Naive thymus-derived CD4-positive, alpha-beta T cell (primary cell): ENCODE measurements at places on chromosomes 4 and X. TPM values are rescaled to one million over a fixed set of nuclear protein-coding genes. Genes with fewer than 3 reads are reported as not detected.

- DNase-seq, result no peak
- no peaks in the 10 kb centered on the region for H3K27me3 ChIP-seq
- no peak overlapping the region for H3K27ac ChIP-seq
- H3K4me1 ChIP-seq, result no peaks in the 10 kb centered on the region
- H3K36me3 ChIP-seq, result no peaks in the 10 kb centered on the region
These were observed 500.1 kb downstream of the PCDH19 start for GRCh38 chrX:99909946-99910345.

Gene SLC4A4
- 1.2 TPM for total RNA-seq

DNA sequence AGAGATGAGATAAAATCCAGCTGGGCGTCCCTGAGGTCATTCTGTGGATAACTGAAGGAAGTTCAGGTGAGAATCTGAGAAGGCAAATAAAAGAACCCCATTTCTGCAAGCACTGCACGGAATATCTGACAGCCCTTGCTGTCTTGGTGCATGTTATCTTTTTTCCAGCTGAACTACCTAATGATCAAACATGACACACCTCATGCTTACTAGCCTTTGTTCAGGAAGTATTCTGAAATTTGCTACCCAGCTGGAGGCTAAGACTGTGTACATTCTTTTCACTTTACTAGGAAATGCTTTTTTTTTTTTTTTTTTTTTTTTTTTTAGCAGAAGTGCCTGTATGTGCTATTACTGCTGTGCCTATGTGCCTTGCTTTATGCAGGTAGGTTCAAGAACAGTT lies 718.1 kb downstream of the SMARCA1 start:
- no peaks in the 10 kb centered on the region for H3K36me3 ChIP-seq
- H3K27me3 ChIP-seq, result no peaks in the 10 kb centered on the region
- no peak overlapping the region for H3K4me3 ChIP-seq
- no peak for DNase-seq

GRCh38 chr4:184769141-184769765 lies 35.4 kb upstream of the CENPU start:
- peaks cover 36% of the 10 kb centered on the region for H3K36me3 ChIP-seq
- no peaks in the 10 kb centered on the region for H3K4me1 ChIP-seq
- no peak overlapping the region for H3K27ac ChIP-seq
- H3K4me3 ChIP-seq, result no peak overlapping the region
- no peak for DNase-seq
- H3K27me3 ChIP-seq, result no peaks in the 10 kb centered on the region

GRCh38 chr4:38461342-38461741 lies 202.7 kb upstream of the KLF3 start:
- H3K27me3 ChIP-seq, result no peaks in the 10 kb centered on the region
- H3K27ac ChIP-seq, result no peak overlapping the region
- H3K4me1 ChIP-seq, result peaks cover 9% of the 10 kb centered on the region
- H3K36me3 ChIP-seq, result no peaks in the 10 kb centered on the region
- DNase-seq, result no peak

GRCh38 chr4:55409468-55410171 lies 13.9 kb downstream of the TMEM165 start:
- no peaks in the 10 kb centered on the region for H3K27me3 ChIP-seq
- no peak for DNase-seq
- H3K36me3 ChIP-seq, result peaks cover 5% of the 10 kb centered on the region

DNA sequence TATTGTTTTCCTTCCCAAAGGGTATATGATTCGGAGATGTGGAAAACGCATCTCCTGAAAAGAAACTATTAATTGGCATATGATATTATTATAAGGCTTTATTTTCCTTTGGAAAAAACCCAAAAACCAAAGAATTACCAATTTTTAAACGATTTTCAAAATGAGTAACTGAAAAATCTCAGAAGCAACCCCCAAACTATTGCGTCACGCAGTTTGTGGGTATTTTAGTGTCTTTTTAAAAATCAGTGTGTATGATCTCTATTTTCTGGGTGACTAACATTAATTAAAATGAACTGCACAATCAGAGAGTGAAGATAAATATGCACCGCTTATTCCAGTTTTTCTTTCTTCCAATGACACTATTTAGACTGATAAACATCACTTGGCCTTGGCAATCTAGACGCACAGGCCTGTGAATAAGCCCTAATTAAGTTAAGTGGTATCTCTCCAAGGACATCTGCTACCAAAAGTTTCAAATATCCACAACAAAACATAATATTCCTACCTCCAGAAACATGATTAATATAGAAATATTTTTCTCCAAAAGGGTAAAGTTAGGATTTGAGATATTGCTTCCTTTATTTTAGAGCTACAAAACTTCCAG lies 511.5 kb upstream of the FAM241A start:
- H3K4me1 ChIP-seq, result no peaks in the 10 kb centered on the region
- no peaks in the 10 kb centered on the region for H3K36me3 ChIP-seq
- H3K27me3 ChIP-seq, result no peaks in the 10 kb centered on the region

DNA sequence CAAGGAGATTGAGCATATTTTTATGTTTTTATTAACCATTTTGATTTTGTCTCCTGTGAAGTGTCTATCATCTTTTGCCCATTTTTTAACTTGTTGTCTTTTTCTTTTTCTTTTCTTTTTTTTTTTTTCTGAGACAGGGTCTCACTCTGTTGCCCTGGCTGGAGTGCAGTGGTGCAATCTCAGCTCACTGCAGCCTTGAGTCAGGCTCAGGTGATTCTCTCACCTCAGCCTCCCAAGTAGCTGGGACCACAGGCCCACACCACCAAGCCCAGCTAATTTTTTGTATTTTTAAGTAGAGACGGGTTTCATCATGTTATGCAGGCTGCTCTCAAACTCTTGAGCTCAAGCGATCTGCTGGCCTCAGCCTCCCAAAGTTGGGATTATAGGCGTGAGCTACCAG lies 4.6 kb upstream of the ADD1 start:
- no peak for DNase-seq
- peaks cover 60% of the 10 kb centered on the region for H3K4me1 ChIP-seq
- peaks cover 5% of the 10 kb centered on the region for H3K36me3 ChIP-seq
- H3K27ac ChIP-seq, result peak overlapping the region; percentile 82
- H3K27me3 ChIP-seq, result no peaks in the 10 kb centered on the region

GRCh38 chr4:76544725-76545124 lies 109.7 kb downstream of the SHROOM3 start:
- no peaks in the 10 kb centered on the region for H3K36me3 ChIP-seq
- no peaks in the 10 kb centered on the region for H3K4me1 ChIP-seq
- no peak overlapping the region for H3K4me3 ChIP-seq
- H3K27ac ChIP-seq, result no peak overlapping the region
- DNase-seq, result no peak
- no peaks in the 10 kb centered on the region for H3K27me3 ChIP-seq

Gene DUSP9
- not detected in 2 replicates for total RNA-seq

Gene TLR10
- total RNA-seq, result 1.00 TPM
